CD4-positive, alpha-beta T cell (primary cell): ENCODE measurements at places on chromosomes 11 and 22. TPM values are rescaled to one million over a fixed set of nuclear protein-coding genes. Genes with fewer than 3 reads are reported as not detected.

- no peaks in the 10 kb centered on the region for H3K27me3 ChIP-seq
Observed at GRCh38 chr11:61028135-61028729, 56.8 kb downstream of the CD6 start.

DNA sequence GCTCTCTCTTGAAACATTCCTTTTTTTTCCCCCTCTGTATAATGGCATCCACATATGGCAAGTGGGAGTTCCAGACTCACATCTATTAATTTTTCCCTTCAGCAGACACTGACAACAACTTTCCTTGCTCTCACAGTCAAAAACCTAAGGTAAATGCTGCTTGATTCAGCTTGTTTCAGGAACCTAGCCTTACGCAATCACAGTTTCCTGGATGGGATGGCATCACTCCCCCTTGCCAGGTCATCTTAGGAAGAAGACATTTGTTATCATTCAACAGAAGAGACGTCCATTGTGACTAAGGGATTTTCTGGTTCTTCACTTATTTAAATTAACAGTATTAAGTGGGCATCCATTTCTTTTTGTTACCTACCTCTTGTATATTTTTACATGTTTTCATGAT is 112.0 kb upstream of the PDGFD start:
- H3K36me3 ChIP-seq, result no peaks in the 10 kb centered on the region
- H3K4me1 ChIP-seq, result no peaks in the 10 kb centered on the region
- H3K27me3 ChIP-seq, result no peaks in the 10 kb centered on the region
- H3K4me3 ChIP-seq, result no peak overlapping the region
- DNase-seq, result no peak

DNA sequence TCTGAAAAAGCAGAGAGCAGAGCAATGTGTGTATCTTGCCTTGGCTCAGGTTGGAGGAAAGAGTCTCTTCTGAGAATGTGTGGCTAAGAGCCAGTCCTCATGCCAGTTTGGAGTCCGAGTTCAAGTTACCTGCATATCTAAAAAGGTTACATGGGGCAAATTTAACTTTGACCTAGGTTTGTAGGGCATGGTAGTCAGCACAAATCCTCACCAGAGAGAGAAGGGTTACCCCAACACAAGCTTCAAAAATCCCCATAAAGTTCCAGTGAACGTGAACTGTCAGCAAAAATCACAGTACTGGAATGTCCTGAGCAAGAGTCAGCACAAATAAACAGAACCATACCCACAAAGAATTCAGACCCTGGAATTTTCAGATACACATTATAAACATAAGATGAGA is 13.8 kb downstream of the SDHD start:
- no peak overlapping the region for H3K27ac ChIP-seq
- H3K4me3 ChIP-seq, result no peak overlapping the region
- DNase-seq, result no peak
- H3K36me3 ChIP-seq, result peaks cover 24% of the 10 kb centered on the region

DNA sequence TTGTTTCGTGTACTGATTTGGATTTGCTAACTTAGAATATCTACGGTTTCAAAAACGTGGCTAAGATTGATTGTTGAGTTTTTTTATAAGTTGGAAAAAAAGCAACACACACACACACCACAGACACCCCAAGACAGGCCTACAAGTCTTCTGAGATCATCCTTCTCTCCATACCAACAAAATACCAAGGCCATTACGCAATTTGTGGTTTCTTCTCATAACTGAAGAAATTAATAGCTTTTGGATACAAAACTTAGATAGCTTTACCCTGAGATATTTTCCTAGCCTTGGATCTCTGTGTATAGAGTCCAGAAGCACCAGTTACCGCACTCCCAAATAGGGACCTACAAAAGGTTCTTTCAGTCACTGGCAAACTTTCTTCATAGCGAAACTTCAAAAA is 113.6 kb downstream of the SIK3 start:
- no peaks in the 10 kb centered on the region for H3K27me3 ChIP-seq
- H3K36me3 ChIP-seq, result no peaks in the 10 kb centered on the region
- H3K4me1 ChIP-seq, result peaks cover 22% of the 10 kb centered on the region
- H3K27ac ChIP-seq, result no peak overlapping the region
- H3K4me3 ChIP-seq, result no peak overlapping the region

DNA sequence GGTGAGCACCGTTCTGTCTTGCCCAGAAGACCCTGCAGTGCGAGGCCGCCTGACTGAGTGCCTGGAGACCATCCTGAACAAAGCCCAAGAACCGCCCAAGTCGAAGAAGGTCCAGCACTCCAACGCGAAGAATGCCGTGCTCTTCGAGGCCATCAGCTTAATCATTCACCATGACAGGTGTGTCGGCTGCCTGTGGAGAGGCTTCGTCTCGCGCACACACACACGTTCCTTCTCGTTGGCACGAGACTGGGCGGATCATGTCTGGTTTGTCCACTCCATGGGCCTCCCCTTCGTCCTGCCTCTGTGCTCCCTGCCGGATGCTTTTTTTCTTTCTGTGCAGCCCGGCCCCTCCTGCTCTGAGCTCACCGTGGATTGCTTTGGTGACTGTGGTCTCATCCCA is 51.1 kb downstream of the MUC6 start:
- H3K4me1 ChIP-seq, result no peaks in the 10 kb centered on the region
- H3K36me3 ChIP-seq, result peaks cover 75% of the 10 kb centered on the region
- no peak overlapping the region for H3K4me3 ChIP-seq
- no peak for DNase-seq

- H3K4me1 ChIP-seq, result peaks cover 2% of the 10 kb centered on the region
- H3K27ac ChIP-seq, result no peak overlapping the region
- H3K36me3 ChIP-seq, result no peaks in the 10 kb centered on the region
Observed at GRCh38 chr22:46029574-46030200, 52.7 kb upstream of the WNT7B start.

DNA sequence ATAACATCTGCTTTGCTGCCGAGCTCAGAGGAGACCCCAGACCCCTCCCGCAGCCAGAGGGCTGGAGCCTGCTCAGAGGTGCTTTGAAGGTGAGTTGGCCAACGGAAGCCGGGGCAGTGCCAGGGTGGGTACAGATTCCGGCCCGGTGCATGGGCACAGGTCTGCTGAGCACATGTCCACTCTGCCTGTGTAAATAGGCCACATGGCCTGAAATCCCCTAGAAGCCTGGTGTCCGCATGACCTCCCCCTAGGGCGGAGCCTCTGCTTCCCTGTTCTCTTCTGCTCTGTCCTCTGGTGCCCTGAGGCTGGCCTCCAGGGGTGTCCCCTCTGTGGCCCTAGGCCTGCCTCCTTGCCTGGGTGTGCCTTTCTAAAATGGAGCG is 19.6 kb upstream of the TXNRD2 start:
- peaks cover 12% of the 10 kb centered on the region for H3K36me3 ChIP-seq
- no peak overlapping the region for H3K4me3 ChIP-seq
- DNase-seq, result no peak
- H3K27ac ChIP-seq, result no peak overlapping the region

The MSANTD2 gene
- 5.1 TPM for total RNA-seq

The OR9G4 gene
- total RNA-seq, result not detected
